ENCODE measurements at places on chromosomes 3 and 15.

DNA sequence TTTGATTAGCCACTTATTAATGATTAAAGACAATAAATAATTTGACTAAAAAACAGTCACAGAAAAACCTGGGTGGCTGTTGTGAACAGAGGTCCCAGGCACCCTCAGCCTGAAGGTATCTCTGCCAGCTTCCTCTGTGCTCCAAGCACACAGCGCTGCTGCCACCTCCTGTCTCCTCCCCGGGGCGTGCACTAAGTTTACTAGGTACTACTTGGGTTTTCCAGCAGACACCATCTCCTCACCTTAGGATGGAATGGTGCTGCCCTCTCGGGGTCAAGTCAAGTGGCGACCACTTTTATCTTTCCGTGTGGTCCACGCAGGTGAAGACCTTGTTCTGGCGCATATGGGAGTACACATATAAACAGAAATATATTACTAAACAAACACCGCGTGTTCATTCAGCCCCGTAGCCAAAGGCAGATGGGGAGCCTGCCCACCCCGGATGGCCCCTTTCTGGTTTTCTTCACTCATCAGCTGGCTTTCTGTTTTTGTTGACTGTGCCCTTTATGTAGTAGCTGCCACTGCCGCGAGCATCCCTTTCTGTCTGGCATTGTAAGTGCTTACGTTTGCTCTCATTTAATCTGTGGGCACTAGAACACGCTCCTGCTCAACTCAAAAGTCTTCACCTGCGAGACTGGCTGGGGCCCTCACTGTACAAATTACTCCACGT is 128.0 kb downstream of the LRIG1 start:
- DNase-seq, result peak; percentile 73

GRCh38 chr3:182413061-182413460 is 380.2 kb upstream of the ATP11B start:
- no peak for DNase-seq

DNA sequence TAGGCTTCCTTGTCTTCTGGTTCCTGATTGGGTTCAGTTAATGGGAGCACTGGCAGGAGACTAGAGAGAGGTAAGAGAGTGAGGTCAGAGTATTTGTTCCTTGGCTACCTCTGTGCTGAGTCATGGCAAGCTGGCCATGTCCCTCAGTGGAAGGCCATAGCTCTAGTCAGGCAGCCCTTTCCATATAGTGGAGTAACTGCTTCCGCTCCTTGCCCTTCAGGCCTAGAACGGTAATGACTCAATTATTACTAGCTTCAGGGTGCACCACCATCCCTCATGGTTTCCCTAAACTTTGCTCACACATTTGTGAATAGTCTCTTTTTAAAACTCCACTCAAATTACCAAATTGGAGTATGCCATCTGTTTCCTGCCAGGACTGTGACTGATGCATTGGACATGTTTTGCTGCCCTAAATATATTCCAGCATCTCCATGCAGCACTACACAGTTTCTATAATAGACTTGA is 10.5 kb upstream of the ANO10 start:
- no peak for DNase-seq

GRCh38 chr3:74066456-74066855 is 441.7 kb upstream of the PDZRN3 start:
- DNase-seq, result no peak

DNA sequence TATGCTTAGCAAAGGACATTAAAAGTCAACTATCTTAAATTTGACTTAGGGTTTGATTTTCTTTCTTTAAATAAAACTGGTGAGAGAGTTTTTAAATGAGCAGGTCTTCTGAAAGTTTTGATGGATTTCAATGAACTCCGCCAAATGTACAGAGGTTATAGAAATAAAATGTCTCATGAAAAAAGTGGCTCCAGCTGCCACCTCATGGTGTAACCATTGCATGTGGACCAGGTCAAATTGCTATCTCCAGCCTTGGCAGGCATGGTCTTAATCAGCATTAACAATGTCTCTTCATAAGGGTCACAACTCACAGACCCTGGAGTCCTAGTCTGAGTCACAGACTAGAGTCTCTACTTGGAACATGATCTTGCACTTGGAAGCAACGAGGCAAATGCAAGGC is 182.3 kb downstream of the ADAMTS17 start:
- no peak for DNase-seq

GRCh38 chr15:60328852-60329443 is 68.8 kb downstream of the ANXA2 start:
- no peak for DNase-seq

GRCh38 chr3:173399044-173399443 is 1.5 kb downstream of the NLGN1 start:
- no peak for DNase-seq

DNA sequence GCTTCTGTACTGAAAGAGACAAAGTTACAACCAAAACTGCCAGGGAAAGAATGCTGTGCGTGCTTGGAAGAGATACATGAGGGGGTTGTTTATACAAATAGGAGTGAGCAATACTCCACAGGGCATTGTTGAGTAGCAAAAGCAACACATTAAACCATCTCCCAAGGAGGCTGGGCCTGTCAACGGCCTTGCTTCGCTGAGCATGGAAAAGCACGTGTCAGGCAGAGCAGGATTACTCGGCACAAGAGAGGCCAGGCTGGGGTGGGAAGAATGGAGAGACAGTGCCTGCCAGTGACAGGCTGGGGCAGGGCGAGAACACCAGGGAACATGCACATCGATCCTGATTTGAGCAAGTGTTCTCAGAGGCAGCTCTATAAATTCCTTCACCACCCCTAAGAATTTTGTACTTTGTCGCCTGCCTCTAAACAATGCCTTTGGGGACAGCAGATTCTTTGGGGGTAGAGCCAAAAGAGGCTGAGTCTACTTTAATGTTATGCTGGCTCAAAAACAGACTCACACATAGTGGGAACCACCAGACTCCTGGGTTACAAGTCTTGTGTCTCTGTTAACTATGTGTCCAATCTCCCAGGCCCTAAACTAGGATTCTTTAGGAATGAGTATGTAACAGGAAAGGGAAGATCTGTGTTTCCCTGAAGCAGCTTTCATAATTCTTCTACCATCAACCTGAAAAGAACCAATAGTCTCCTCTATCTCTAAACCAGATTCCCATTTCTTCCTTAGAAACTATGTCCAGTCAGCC is 67.2 kb downstream of the LIPC start:
- DNase-seq, result no peak

- peak; percentile 96 for DNase-seq
Measured at GRCh38 chr3:184345317-184346144, 8.1 kb downstream of the FAM131A start.

GRCh38 chr15:68700455-68701123 is 120.1 kb downstream of the ANP32A start:
- no peak for DNase-seq

- DNase-seq, result no peak
Measured at GRCh38 chr15:69289342-69290146, 9.2 kb upstream of the PAQR5 start.

GRCh38 chr3:58620421-58620820 is 43.2 kb upstream of the FAM107A start:
- no peak for DNase-seq

DNA sequence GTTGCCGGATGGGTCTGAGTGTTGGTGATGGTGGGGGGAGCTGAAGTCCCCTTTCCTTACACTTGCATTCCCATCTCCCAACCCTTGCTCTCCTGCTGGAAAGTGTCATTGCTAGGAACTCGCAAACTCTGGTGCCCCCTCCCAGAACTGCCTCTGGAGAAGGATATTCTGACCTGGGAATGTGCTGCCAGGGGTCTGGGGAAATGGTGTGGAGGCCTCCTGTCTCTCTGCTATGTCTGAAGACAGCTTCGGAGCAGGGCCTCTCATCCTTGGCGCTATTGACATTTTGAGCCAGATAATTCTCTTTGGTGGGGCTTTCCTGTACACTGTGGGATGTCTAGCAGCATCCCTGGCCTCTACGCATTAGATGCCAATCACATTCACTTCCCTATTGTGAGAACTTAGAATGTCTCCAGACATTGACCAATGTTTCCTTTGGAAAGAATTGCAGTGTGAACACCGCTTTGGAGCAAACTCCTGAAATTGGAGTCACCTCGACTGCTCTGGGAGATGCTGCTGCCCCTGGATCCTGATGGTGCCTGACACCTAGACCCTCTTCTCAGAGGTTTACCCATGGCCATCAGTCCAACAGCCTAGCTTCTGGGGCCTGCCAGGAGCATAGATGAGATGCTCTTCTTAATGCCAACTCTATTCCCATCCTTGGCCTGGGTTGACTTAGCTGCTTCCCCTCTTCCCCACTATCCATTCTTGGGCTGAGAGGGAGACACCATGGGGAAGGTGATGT is 2.2 kb upstream of the KY start:
- no peak for DNase-seq

- no peak for DNase-seq
Measured at GRCh38 chr3:63921741-63922482, 9.7 kb upstream of the SCAANT1 start.

DNA sequence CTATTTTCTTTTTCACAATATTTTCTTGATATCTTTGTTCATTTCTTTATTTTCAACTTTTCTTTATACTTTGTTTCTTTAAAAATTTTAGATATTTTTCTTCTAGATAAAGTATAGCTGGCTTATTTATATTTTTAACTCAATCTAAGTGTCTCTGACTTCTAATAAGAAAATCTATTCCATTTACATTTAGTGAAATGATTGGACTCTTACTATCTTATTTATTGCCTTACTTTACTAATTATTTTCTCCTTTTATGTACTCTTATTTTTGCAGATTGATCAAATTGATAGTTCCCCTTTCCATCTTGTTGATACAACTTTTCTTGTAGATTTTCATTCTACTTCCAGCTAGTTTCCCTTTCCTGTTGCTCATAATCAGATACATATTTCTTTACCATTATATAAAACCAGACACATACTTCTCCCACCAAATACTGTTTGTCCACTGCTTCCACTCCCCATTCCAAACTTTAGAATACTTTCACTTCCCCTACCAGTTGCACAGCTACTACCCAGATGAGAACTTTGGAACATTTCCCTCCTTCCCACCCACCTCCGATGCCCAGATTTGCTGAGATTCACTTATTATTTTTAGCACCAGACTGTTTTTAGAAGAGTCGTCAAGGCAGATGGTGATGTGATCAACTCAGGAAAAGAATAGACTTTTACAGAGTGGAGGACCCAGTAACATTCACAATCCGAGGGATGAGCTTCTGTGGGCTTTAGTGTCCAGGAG is 151.5 kb downstream of the LIPC start:
- DNase-seq, result no peak

DNA sequence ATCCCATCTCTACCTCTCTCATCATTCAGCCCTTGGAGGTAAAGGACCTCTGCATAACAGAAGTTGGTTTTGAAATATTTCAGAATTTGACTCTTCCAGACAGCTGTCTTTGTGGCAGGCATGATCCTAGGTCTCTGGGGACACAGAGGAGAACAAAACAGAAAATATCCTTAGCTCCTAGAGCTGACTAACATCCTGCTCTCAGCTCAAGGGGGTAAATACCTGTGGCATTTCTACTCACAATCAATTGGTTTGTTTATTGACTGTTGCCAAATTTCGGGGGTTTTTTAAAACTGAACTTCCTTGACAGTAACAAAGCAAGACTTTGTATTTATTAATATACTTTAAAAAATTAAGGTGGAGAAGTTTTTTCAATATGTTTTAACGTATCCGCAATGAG is 78.8 kb downstream of the EOMES start:
- no peak for DNase-seq

Data from 8988T (cell line).